ENCODE measurements at places on chromosomes 5 and 9.

DNA sequence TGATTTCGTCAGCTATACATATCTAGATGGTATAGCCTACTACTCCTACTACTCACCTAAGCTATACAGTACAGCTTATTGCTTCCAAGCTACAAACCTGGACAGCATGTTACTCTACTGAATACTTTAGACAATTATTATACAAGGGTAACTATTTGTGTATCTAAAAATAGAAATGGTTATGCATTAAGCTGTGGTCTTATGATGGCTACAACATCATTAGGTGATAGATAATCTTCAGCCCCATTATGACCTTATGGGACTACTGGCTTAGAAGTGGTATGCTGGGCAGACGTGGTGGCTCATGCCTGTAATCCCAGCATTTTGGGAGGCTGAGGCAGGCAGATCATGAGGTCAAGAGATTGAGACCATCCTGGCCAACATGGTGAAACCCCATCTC is 40.2 kb downstream of the CERT1 start:
- H3K27ac ChIP-seq, result no peak overlapping the region
- no peak overlapping the region for H3K4me3 ChIP-seq
- peaks cover 17% of the 10 kb centered on the region for H3K4me1 ChIP-seq
- H3K36me3 ChIP-seq, result peaks cover 15% of the 10 kb centered on the region
- no peak for DNase-seq

GRCh38 chr5:223791-224190 is 5.7 kb downstream of the SDHA start:
- no peak overlapping the region for H3K4me3 ChIP-seq
- H3K27me3 ChIP-seq, result no peaks in the 10 kb centered on the region

DNA sequence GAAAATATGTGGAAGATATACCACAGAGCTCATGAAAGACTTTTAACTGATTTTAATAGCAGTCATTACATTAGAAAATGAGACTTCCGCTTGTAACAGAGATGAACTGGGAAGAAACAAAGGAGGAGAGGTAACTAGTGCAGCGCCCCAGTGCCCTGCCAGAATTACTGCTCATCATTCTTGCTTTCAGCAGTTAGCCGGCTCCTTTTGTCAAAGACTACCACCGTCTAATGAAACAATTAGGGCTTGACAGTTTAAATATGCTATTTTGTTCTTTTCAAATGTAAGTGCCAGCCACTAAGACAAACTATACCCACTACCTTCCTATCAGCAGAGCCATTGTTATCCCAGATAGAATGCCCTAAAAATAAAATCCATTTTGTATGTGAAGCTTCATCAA is 328.4 kb downstream of the EFNA5 start:
- H3K4me1 ChIP-seq, result no peaks in the 10 kb centered on the region
- no peaks in the 10 kb centered on the region for H3K27me3 ChIP-seq
- no peak overlapping the region for H3K27ac ChIP-seq
- no peak overlapping the region for H3K4me3 ChIP-seq
- no peak for DNase-seq
- peaks cover 9% of the 10 kb centered on the region for H3K36me3 ChIP-seq

DNA sequence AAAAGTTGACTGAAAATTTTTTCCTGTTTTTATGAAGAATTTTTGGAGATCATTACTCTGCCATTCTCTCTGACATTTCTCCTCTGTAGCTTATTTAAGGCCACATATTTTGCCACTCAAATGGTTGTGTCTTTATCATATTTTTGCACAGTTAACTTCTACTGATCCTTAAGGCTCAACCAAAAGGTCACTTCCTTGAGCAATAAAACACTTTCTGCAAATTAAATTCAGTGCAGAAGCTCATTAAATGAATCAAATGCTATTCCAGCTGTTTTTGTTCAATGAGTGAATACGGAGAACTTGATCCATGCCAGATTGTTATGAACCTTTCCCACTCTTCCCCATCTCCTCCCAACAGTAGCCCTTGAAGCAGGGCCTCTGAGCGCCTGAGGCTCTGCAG is 93.8 kb upstream of the EPB41L4A start:
- H3K27me3 ChIP-seq, result no peaks in the 10 kb centered on the region
- DNase-seq, result no peak
- H3K36me3 ChIP-seq, result peaks cover 3% of the 10 kb centered on the region
- H3K4me3 ChIP-seq, result no peak overlapping the region
- peaks cover 6% of the 10 kb centered on the region for H3K4me1 ChIP-seq
- H3K27ac ChIP-seq, result no peak overlapping the region

DNA sequence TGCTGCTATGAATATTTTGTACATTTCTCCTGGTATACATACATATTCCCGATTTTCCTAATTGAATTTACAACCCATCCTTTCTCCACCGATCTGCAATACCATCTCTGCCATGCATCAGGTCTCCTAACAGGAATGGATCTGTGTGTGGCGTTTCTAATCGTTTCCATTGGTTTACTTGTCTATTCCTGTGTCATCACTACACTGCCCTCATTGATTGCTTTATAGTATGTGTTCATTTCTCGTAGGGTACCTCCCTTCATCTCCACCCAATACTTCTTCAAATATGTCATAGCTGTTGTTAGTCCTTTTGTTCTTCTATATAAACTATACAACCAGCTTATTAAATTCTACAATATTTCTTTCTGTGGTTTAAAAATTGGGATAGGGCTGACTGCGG is 7.1 kb upstream of the OR2S2 start:
- no peak for DNase-seq
- H3K4me3 ChIP-seq, result no peak overlapping the region
- peaks cover 7% of the 10 kb centered on the region for H3K4me1 ChIP-seq
- H3K27ac ChIP-seq, result no peak overlapping the region
- no peaks in the 10 kb centered on the region for H3K36me3 ChIP-seq

DNA sequence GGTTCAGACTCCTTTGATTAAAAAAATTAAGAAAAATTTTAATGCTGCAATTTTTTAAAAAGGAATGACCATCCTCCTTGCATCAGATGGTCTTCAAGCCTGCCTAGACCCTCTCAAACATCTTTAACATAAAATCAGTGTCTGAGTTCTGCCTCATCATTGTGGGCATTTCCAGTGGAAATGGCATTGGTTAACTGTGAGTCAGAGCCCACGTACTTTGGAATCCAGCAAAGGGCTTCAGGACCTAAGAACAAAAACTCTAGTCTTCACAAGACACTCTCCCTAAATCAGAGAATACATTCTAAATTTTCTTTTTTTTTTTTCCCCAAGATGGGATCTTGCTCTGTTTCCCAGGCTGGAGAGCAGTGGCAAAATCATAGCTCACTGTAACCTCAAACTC is 9.4 kb upstream of the C5orf15 start:
- peaks cover 7% of the 10 kb centered on the region for H3K4me1 ChIP-seq
- H3K27me3 ChIP-seq, result no peaks in the 10 kb centered on the region
- peak overlapping the region; percentile 3 for H3K27ac ChIP-seq
- H3K36me3 ChIP-seq, result peaks cover 21% of the 10 kb centered on the region
- no peak overlapping the region for H3K4me3 ChIP-seq
- DNase-seq, result no peak

DNA sequence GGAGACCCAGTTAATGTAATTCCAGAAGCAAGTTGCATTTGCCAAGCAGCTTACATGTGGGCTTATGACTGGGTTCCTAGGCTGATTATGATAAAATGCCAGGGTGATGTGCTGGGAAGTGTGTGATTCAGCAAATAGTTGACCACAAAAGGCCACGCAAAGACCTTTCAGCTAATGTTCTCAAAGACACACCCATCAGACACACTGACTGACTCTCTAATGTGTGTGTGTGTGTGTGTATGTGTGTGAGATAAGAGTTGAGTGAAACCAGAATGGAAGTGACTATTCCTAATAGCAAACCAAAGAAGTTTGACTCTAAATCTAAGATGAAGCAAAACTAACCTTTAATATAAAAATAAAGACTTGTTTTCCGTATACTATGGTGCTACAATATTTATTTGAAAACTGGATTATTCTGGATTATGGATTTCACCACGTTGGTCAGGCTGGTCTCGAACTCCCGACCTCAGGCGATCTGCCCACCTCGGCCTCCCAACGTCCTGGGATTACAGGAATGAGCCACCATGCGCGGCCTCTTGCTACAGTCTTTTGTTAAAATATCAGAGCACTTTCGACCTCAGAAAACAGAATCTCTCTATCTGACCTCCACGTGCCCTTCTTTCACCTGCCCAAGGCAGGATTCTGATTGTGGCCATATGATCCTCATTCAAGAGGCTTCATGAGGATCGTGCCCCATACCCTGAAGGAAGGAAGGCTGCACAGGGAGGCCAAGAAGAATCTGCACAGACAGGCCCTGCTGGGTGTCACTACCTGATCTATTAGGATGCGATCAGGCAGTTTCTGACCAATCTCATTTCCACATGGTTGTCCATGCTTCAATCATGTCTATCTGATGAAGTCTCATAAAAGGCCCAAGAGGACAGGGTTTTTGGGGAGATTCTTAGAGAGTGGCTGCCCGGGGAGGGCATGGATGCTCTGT is 75.6 kb downstream of the USP20 start:
- no peak overlapping the region for H3K27ac ChIP-seq
- H3K4me3 ChIP-seq, result peak overlapping the region; percentile 24
- no peak for DNase-seq
- peaks cover 2% of the 10 kb centered on the region for H3K27me3 ChIP-seq

GRCh38 chr5:10522224-10522611 is 41.7 kb upstream of the ANKRD33B start:
- H3K4me1 ChIP-seq, result peaks cover 7% of the 10 kb centered on the region
- H3K27me3 ChIP-seq, result peaks cover 5% of the 10 kb centered on the region
- H3K4me3 ChIP-seq, result no peak overlapping the region
- no peak overlapping the region for H3K27ac ChIP-seq
- no peak for DNase-seq
- peaks cover 9% of the 10 kb centered on the region for H3K36me3 ChIP-seq

GRCh38 chr9:71886015-71886414 is 25.0 kb downstream of the ABHD17B start:
- H3K4me3 ChIP-seq, result no peak overlapping the region
- no peak overlapping the region for H3K27ac ChIP-seq
- H3K27me3 ChIP-seq, result no peaks in the 10 kb centered on the region
- DNase-seq, result no peak

GRCh38 chr9:135825435-135826187 is 81.7 kb downstream of the CAMSAP1 start:
- H3K27me3 ChIP-seq, result peaks cover 4% of the 10 kb centered on the region
- no peak overlapping the region for H3K27ac ChIP-seq
- H3K4me3 ChIP-seq, result no peak overlapping the region
- peaks cover 36% of the 10 kb centered on the region for H3K36me3 ChIP-seq
- DNase-seq, result no peak

DNA sequence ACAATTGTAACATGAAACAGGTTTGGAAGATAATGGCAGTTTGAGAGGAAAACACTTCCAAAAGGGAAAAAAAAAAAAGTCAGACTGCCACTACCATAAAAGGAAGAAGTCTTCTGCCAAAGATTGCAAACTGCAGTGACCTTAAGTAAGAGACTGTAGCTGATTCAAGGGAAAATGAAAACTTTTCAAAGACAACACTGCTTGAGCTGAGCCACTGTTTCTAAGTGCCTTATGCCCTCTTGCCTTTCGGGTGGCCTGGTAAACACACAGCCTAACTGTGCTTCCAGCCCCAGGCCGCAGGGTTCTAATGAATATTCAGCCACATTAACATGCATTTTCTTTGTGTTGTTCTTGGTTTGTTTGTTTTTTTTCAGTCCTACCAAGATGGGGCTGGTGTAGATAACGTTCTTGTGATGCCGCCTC is 354.6 kb downstream of the BNC2 start:
- no peaks in the 10 kb centered on the region for H3K36me3 ChIP-seq
- H3K27me3 ChIP-seq, result no peaks in the 10 kb centered on the region
- H3K27ac ChIP-seq, result no peak overlapping the region
- peak; percentile 16 for DNase-seq
- peaks cover 20% of the 10 kb centered on the region for H3K4me1 ChIP-seq
- no peak overlapping the region for H3K4me3 ChIP-seq

DNA sequence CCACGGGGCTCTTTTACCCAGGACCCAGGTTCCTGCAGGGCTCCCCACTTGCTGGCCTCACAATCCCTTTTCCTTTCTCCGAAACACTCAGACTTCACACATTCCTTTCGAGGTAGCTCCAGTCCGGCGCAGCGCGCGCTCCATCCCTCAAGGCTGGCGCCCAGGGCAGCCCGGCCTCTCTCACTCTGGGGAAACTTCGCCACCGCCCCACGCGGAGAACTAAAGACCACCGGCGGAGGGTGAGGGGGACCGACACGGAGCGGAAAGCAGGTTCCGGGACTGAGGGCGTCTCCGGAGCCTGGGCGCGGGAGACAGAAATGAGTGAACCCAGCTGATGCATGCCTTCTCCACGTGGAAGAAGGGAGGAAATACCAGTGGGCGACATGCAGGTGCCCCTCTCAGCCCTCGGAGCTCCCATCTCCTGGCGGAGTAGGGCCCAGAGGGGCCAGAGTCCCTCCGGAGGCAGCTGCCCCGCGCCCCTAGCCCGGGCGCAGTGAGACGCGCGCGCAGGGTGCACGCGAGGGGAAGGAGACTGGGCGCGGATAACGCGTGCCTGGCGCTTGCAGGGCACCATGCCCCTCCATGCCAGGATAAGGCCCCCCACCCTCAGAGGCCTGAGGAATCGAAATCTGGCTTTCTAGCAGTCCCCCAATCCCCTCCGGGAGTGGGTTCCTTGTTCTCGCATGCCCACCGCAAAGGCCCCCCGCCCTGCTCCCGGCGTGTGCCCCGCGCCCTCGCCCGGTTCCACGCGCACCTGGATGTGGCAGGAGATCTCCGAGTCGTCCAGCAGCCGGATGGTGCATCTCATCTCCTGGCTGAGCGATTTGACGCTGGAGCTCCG is 650 bp downstream of the FRMD3 start:
- H3K27me3 ChIP-seq, result peaks cover 14% of the 10 kb centered on the region
- DNase-seq, result no peak
- H3K4me1 ChIP-seq, result peaks cover 21% of the 10 kb centered on the region
- no peak overlapping the region for H3K4me3 ChIP-seq
- no peaks in the 10 kb centered on the region for H3K36me3 ChIP-seq
- no peak overlapping the region for H3K27ac ChIP-seq
